ENCODE measurements at places on chromosomes 12 and 14.

DNA sequence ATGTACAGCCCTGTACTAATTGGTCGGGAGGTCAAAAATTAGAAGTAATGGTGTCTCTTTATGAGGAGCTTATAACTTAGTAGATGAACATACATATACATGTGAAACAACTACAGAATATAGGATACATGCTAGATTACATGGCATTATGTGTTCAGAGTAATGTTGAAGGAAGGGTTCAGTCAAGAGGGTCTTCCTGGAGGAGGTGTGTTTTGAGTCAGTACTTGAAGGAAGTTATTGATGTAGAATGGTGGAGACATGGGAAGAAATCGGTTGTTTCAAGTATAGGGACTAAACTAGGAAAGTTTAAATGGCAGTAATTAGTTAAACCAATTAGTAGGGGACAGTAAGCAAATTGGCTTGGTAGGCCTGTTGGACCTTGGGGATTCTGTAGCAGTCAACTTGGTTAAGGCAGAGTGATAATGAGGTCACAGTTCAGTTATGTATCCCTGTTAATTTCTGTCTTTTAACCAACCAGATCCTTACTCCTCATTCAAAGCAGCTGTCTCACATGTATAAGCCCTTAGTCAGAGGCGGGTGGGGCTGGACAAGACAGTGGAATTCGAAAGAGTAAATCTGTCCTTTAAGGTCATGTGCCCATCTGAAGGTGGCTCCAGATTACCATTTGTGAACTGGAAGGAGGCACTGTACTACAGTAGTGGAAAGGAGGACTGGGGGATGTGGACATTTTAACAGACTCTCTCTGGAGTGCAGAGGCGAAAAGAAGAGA, 3.5 kb upstream of the ANKRD52 start:
- no peak for DNase-seq

DNA sequence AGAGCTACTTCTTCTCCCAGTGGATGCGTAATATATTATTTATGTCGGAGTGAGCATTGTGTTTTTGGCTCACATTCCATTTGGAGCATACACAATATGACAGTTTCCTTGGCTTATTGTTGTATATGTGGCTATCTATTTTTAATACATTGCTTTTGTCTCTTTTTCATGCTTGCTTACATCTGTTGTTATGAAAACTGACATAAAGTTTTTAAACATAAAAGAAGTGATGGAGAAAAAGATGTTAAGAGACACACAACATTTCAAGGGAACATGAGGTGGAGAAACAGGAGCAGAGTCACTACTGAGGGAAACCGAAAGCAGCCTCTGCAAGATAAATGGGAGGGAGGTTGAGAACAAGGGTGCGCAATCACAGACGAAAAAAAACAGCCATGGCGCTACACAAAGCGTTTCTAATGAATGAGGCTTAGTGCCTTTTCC, 228.4 kb upstream of the NPAS3 start:
- DNase-seq, result no peak

DNA sequence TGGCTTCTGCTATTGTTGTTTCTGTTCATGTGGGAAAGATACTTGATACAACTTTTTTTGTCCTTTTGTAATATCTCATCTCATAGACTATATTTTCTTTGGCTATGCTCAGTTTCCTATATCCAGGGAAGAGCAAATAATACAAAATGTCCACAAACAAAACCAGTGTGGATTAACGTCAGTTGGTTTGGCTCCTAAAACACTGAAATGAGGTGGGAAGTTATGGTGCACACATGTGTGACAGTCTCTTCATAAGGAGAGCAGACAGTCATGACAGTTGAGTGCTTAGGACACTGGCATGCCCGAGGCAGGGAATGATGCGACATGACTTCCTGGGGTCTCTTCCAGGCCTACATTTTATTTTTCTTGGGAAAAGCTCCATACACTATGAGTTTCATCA, 27.5 kb downstream of the RHOJ start:
- DNase-seq, result no peak

- no peak for DNase-seq
These were observed 156.9 kb downstream of the CAND1 start for GRCh38 chr12:67426067-67426466.

- no peak for DNase-seq
These were observed 8.3 kb downstream of the TSPAN11 start for GRCh38 chr12:30934811-30935210.

GRCh38 chr14:79569072-79569471, 642.2 kb downstream of the DIO2 start:
- no peak for DNase-seq

- no peak for DNase-seq
These were observed 6.1 kb downstream of the C12orf76 start for GRCh38 chr12:110042264-110042663.

DNA sequence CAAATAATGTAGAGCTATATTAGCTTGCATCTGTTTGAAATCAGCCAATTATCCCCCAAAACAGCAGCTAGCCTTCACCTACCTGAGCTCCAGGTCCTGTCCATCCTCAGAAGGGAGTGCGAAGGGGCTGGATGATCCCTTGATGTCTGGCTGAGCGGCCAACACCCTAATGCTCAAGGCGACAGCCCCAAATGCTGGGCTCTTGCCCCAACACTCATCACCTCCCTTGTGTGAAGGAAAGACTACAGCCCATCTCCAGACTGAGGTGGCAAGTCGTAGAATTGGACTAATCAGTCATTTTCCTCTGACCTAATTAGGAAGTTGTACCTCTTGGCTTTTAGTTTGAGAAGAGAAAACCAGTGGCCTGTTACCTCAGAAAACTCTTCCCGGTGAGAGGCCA, 16.3 kb upstream of the MDM1 start:
- no peak for DNase-seq

DNA sequence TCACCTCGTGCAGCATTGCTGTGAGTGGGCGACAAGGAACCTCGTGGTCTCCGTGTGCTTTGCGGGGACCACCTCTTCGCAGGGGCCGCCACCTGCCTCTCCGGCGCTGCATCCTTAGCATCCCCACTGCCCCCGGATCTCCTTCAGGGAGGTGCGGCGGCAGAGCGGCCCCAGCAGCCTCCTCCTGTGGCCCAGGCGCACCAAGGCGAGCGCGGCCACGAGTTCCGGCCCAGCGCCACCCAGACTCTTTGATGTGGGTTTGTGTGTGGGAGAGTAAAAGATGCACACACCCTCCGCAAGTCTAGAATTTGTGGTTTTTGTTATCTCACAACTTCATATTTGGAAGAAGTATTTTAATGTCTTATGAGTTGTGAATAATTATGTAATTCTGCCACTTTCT, 118.8 kb upstream of the DIO3 start:
- no peak for DNase-seq

- no peak for DNase-seq
These were observed 190.4 kb upstream of the FAR2 start for GRCh38 chr12:28958553-28959195.

GRCh38 chr12:117875744-117876435, 92.9 kb downstream of the KSR2 start:
- peak; percentile 77 for DNase-seq

DNA sequence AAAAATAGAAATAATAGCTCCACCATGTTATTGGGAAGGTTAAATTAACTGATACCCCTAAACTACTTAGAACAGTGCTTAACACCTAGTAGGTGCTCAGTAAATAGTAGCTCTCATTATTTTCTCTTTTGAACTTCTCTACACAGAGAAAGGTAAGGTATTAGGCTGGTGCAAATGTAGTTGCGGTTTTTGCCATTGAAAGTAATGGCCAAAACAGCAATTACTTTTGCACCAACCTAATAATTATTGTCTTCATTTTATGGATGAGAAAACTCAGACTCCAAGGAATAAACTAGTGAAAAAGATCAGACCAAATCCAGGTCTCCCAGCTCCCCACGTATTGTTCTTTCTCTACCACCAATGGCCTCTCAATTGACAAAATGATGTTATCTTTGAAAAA, 157.2 kb upstream of the TMPO start:
- DNase-seq, result no peak

DNA sequence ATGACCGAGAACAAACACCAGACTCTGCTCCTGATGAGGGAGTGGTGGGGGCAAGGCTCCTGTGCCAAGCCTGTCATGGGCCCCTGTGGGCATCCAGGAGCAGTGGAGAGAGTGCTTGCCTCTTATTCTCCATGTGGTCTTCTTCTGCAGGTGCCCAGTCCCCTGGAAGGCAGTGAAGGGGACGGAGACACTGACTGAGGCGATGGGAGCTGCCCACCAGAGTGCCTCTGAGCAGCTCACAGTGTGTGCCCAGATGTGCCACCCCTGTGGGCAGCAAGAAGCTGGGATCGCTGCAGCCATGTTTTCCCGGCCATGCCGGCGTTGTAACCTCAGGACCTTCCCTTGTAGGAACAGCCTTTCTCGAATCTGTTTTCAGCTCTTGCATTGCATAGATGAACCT, 6.4 kb upstream of the EP400 start:
- DNase-seq, result no peak

GRCh38 chr12:12800406-12801180, 12.6 kb upstream of the DDX47 start:
- DNase-seq, result no peak

DNA sequence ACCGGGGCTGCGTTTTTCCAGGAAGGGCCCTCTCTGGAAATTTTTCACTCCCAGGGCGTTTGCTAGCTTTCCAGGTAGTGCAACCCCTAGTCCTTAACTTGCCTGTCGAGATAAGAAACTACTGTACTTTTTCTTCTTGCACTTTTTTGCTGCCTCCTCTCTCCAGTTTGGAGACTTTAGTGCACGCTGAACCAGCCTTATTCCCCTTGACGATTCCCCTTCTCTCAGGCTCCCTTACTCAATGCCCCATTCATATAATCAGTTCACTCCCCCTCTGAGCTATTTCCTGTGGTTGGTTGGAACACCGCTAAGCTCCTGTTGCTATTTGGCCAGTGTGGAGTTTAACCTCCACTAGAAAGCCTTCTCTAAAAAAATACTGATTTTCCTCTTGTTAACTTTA, 682 bp downstream of the CREBL2 start:
- no peak for DNase-seq

- DNase-seq, result no peak
These were observed 1.1 kb upstream of the ELK3 start for GRCh38 chr12:96192926-96193573.

GRCh38 chr14:67704484-67705089, 2.9 kb downstream of the RDH12 start:
- peak; percentile 74 for DNase-seq

DNA sequence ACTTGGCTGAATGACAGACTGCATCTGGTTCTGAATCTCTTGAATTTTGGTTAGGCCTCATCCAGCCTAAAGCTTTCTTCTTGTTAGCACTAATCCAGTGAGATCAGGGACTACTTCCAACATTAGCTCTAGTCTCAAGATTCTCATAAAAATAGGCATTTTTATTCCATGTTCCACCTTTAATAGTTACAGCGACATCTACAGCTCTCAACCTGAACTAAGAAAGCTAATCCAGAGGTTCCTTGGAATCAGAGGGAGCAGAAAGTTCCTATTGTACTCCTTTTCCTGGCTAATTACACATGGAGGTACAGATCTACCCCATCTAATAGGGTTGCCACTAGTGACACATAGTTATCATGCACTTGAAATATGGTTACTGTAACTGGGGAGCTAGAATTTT, 391.9 kb downstream of the RMST start:
- no peak for DNase-seq

- DNase-seq, result no peak
These were observed 578.0 kb upstream of the MGAT4C start for GRCh38 chr12:86834217-86834616.

GRCh38 chr12:63814146-63814772, 30.2 kb upstream of the SRGAP1 start:
- no peak for DNase-seq

- DNase-seq, result no peak
These were observed 39.7 kb downstream of the RAD51B start for GRCh38 chr14:67859169-67859749.

DNA sequence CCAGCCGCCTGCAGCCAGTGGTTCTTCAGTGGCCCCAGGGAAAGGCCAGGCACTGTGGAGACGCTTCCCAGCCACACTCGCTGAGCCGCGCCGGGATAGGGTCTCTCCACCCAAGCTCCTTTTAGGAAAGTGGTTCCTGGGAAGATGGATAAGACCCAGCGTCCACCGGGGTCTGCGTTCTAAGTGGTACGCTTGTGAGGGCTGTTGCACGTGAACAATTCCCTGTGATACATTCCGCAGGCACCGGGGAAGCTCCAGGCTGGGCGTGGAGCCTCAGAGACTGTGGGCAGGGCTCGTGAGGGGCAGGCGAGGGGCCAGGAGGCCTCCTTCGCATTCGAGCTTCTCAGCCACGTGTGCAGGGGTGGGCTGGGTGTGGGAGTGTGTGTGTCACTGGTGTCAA, 48.4 kb downstream of the GALNT9 start:
- no peak for DNase-seq

GRCh38 chr12:12600659-12601058, 11.0 kb upstream of the CREBL2 start:
- peak; percentile 54 for DNase-seq

- no peak for DNase-seq
These were observed 4.0 kb downstream of the PRKAG1 start for GRCh38 chr12:49014547-49014946.

DNA sequence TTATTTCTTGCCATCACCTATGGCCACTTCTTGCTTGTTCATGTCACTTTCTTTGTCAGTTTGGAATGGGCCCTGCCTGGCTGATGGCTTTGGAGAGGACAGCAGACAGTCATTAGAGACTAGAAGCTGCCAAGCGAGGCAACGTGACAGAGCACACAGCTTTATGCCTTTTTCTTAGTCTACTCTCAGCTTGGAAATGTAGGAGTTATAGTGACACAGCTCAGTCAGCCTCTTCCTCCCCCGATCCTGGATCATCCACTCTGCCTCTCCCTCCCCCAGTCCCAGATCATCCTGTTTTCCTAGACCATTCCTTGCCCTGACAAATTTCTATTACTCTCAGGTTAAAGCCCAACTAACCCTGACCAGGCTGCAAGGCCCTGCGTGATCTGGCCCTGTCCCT, 26.6 kb downstream of the ETV6 start:
- no peak for DNase-seq

- no peak for DNase-seq
These were observed 14.0 kb upstream of the NDUFA12 start for GRCh38 chr12:95017482-95017881.

DNA sequence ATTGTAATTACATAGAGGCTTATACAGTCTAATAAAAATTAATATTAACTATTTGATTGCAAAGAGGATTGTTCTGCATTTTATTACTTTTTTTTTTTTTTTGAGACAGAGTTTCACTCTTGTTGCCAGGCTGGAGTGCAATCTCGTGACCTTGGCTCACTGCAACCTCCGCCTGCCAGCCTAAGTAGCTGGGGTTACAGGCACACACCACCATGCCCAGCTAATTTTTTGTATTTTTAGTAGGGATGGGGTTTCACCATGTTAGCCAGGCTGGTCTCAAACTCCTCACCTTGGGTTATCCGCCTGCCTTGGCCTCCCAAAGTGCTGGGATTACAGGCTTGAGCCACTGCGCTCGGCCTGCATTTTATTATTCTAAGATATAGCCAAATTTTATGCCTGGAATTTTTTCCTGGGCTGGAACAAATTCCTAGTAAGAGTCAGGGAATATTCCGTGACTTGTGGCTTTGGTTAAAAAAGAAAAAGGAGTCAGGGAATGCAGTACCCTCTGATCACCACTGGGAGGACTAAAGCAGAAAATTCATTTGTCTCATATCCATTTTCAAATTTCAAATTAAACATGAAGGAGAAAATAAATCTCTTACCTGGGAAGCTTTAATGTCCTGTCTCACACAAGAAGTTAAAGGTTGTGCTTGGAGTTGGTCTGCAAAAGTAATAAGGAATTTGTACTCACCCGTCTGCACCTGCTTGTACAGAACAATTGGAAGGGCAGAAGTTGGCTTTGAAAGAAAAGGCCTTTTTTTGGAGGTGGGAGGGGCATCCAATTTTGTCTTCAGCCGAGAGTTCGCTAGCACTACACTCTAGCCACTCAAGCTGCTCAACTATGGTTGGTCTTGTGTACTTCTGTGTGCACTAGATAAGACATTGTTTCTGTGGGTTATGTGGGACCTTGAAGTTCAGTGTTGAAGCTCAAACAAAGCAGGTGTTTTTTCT, 8.7 kb downstream of the MARK3 start:
- DNase-seq, result peak; percentile 16
